ENCODE measurements at places on chromosomes 7 and 10.

DNA sequence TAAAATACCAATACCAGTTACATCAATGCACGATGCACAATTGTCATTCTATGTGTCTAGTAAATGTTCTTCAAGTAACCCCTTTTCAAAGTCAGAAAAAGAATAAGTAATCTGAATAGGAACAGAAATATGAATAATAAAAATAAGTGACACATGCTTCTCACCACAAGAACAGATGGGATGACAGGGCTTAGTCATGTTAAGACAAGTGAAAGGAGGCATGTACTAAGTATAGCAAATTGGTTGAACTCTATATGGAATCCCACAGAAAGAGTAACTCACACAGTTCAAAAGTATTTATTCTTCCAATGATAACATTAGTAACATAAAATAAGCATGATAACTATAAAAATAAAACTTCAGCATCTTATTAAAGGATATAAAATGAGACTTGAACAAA lies 100.9 kb upstream of the TAS2R16 start:
- no peak for DNase-seq

DNA sequence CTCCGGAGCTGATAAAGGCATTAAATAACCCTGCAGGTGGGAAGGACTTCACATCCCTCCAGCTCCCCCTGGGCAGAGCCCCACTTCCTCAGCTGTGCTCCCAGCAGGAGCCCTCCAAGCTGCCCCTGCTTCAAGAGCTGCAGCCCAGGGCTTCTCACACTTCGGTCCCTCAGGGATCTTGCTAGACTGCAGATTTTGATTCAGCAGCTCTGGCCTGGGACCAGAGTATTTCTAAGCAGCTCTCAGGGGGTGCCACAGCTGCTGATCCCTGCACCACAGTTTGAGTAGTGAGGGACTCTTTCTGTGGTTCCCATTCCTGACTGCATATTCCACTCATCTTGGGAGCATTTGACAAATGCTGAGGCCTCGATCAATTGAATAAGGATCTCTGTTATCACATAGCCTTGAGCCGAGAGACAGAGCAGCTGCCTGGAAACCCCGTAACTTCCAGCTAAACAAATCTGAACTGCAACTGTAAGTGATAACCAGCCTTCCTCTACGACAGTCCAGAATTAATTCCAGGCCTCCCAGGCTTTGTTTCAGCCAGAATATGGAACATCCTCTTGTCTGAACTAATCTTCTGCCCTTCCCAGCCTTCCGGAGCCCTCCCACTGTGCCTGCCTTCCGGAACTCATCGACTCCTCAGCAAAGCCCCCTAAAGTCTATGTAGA lies 161.4 kb downstream of the CCDC3 start:
- no peak for DNase-seq

DNA sequence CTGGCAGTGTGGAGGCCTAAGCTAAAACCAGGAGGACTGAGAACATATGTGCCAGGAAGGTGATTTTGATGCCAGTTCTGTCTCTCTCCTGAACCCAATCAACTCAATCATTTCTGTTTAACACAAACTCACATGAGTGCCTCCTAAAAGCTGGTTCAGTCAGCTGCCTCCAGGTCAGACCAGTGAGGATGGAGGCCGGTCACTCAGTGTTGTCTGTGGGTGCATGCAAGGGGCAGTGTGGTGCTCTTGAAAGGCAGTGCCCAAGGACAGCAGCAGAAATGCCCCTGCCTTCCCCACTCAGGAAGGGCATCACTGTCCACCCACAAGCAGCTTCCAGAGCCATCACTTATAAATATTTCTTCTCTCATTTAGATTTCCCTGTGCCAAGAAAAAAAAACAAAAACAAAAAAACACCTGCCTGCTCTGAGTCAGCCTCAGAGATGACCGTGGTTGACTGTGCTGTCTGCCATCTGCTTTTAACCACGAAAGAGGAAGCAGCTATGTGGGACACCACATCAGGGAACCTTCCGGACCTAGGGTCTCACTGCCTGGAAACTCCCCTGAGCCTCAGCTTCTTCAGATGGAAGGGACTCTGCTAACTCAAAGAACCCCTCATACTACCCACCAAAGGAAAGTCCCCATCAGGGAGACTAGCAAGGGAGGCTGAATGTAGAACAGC lies 39.1 kb downstream of the VOPP1 start:
- DNase-seq = peak; percentile 83

DNA sequence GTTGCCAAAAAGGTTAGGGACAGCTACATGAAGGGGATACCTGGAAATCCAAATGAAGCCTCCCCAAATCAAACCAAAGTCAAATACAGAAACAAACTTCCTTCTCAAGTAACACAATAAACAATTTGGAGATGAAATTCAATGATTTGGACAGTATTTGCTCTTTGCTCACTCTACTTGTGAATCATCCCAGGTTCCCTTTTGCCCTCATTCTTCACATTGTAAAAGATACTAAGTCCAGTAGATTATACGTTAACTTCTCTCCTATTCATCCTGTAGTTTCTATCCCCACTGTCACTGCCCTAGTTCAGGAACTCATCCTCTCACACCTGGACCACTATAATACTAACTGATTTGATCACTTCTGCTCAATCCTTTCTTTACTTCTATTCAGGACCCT lies 28.3 kb downstream of the FZD1 start:
- DNase-seq = no peak

DNA sequence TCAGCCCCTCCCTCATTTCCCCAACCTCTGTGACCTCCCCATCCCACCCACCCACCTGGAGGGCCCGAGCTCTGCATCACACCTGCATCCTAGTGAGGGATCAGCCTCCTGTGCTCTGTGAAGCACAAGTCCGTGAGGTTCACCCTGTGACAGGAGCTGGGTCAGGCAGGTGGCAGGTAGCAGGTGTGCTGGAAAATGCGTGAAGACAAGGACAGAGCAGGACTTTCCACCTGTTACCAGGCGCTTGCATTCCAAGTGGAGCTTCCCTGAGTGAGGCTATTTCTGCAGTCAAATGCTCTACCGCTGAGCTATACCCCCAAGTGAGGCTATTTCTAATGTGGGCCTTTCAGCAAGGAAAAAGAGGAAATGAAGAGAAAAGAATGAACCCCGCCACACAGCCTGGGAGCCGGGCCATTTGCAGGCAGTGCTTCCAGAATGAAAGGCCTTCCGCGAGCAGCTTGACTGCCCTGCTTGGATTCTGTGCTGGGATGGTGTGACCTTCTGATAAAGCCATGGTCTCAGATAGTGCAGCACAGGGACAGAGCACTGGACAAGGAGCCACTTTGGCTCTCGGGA lies 13.3 kb upstream of the CPXM2 start:
- DNase-seq = no peak

GRCh38 chr7:132108563-132108962 lies 467.7 kb downstream of the PLXNA4 start:
- DNase-seq = no peak

GRCh38 chr7:137283153-137283552 lies 60.4 kb downstream of the PTN start:
- no peak for DNase-seq

GRCh38 chr10:67175354-67175753 lies 249.5 kb downstream of the LRRTM3 start:
- no peak for DNase-seq

DNA sequence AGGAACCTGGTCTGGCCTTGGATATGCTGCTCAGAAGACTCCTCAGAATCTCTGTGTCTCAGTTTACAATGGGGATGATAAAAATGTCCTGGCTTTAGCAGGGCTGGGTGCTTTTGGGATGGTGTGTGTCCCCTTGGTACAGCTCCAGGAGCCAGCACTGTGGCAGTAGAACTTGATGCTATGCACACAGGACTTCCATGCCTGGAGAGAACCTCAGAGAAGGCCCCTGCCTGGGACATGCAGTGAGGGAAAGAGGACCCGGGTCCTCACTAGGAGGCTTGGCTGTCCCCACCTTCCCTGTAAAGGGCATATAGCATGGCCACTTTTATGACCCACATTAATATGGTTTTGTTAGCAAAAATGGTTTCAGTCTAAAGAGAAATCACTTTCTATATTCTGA lies 100.5 kb downstream of the GLRX3 start:
- no peak for DNase-seq

DNA sequence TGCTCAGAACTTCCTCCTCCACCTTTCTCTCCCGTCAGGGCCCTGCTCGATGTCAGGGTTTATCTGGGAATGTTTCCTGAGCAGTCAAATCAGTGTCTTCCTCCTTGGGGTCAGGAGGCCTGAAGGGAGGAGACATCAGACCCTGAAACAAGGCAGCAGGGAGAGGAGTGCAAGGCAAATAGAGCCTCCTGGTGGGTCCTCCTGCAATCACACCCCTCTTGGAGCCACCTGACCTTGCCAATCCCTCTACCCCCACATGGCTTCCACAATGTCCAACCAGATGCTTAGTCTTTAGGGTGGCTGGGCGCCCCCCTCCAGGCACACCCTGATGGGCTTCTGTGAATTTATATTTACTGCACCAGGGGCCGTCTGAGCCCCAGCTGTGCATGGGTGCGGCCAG lies 12.2 kb downstream of the GPR26 start:
- DNase-seq = no peak

DNA sequence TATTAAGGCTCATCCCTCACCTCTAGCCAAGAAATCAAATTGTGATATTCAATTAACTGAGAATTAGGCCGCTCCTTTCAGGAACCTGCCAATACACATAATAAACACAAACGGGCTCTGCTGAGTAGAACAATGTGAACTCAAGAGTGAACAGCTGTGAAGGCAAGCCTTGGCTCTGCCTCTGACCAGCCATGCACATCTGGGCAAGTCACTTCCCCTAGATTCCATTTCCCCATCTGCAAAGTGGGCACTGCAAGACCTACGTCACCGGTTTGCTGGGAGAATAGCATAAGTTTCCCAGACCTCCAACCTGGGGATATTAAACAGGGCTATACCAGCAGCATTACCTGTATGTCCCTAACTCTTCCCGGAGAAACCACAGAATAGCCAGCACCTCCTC lies 355.2 kb downstream of the TNS3 start:
- DNase-seq = no peak

DNA sequence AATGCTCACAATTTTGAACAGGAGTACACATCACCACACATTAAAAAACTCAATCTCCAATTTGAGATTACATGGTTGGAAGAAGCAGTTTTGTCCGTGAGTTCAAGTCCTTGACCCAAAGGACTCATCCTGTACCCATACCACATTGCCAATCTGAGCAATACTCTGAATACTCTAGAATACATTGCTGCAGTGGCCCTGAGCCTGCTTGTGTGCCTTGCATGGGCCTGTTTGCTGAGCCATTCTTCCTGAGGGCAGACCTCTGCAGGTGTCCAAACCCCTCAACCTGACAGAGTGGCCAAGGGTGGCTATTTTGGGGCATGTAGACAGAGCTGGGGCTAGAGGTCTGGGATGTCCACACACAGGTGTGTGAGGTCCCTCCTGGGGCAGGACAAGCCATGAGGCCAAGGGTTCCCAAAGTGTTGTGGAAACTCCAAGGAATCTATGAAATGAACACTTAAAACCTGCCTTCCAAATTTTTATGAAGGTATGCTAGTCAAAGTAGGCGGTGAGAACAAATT lies 15.5 kb downstream of the AGMO start:
- DNase-seq = no peak

DNA sequence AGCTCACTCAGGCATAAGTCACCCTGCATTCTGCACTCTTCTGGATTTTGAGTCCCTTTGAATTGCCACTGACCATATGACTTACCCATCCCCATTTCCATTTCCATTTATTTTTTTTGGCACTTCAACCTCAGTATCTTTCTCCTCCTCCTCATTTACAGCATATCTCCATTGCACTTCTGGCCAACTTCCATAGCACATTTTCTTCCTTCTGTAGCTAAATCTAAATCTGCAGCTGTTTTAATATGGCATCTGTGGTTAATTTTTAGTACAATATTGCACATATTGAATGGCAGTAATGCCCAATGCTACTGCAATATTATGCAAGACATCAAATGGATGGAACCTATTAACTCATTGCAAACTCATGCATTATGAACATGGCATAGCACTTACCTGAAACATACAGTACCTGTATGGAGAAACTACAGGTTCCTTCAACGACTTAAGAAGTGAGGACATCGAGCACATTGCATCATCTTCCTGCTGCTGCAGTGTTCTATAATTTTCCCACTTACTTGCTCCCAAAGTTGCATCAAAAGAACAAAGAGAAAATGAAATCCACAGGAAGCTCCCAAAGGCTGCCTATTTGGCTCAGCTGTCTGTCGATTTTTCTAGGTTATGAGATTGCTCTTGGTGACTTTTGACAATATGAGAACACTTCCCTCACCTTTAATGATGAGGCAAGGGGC lies 55.7 kb downstream of the LRRTM3 start:
- no peak for DNase-seq

Measured in A172 (cell line).